Esophagus muscularis mucosa (tissue), 4 donors: ENCODE measurements at places on chromosomes 3 and 15. TPM values are rescaled to one million over a fixed set of nuclear protein-coding genes. Genes with fewer than 3 reads are reported as not detected.

- H3K27ac ChIP-seq, result no peak overlapping the region
- H3K27me3 ChIP-seq, result no peaks in the 10 kb centered on the region
- no peak overlapping the region for H3K4me3 ChIP-seq
- no peak for DNase-seq
- H3K36me3 ChIP-seq, result no peaks in the 10 kb centered on the region
- H3K4me1 ChIP-seq, result no peaks in the 10 kb centered on the region
Observed at GRCh38 chr3:173742491-173742890, 344.9 kb downstream of the NLGN1 start.

GRCh38 chr15:69954666-69955065 lies 143.1 kb downstream of the TLE3 start:
- H3K27me3 ChIP-seq, result no peaks in the 10 kb centered on the region
- no peak overlapping the region for H3K4me3 ChIP-seq
- H3K36me3 ChIP-seq, result no peaks in the 10 kb centered on the region
- no peaks in the 10 kb centered on the region for H3K4me1 ChIP-seq
- no peak for DNase-seq

DNA sequence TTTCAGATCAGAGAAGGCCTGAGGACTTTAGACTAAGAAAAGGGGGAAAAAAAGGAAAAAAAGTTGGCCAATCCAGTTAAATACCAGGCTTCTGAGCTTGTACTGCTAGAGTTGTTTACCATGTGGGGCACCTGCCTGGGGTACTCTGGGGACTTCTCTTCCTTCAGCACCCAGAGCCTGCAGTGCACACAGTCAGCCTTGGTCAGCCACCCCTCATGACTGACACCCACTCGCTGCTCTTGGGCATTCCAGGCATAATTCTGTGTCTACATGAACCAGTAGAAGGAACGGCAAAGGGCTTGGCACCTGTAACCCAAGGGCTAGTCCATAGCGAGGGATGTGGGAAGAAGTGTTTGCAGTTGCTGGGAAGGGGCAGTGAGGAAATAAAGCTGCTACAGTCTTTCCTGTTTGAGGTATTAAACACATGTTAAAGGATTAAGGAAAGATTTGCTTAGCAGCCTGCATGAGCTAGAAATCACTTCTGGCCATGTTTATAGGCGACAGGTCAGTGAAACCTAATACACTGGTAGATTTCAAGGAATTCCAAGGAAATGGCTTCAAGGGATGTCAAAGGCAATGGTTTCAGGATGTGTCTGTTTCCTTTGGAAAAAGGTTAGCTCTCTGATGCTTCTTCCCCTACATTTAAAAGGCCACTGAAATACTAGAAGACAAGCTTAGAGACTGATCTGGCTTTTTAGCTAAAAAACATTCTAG lies 232.5 kb downstream of the CHST2 start:
- no peak overlapping the region for H3K4me3 ChIP-seq
- no peak overlapping the region for H3K27ac ChIP-seq
- no peak for DNase-seq

DNA sequence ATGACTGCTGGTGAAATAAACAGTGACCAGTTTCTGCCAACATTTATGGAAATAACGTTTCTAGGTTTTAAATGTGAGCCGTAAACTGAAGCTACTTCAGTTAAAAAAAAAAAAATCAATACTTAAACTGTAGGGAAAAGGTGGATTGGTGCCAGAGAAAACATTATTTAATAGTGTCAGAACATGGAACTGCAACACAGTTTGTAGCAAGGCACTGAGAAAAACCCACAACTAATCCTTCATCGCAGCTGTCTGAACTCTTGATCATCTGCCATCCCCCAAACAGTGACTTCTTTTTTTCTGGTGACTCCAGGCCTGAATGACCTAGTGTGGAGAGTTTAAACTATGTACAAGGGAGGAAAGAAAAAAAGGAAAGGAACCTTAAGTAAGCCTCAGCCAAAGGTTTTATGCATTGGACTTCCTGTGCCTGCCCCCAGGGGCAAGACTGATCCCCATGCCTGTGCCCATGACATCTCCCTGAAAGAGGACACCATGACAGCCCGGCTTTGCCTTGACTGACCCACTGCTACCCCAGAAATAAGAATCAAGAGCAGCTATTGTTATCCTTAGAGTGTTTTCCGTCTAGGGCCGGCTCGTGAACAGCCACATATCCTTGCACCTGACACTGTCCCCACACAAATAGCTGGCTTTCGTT lies 33.1 kb downstream of the CRTAP start:
- H3K4me1 ChIP-seq, result peaks cover 4% of the 10 kb centered on the region
- H3K27me3 ChIP-seq, result no peaks in the 10 kb centered on the region
- H3K27ac ChIP-seq, result no peak overlapping the region
- H3K36me3 ChIP-seq, result peaks cover 42% of the 10 kb centered on the region
- no peak overlapping the region for H3K4me3 ChIP-seq

- no peaks in the 10 kb centered on the region for H3K36me3 ChIP-seq
- peak overlapping the region; percentile 90 for H3K4me3 ChIP-seq
- H3K4me1 ChIP-seq, result peaks cover 9% of the 10 kb centered on the region
- DNase-seq, result no peak
- no peaks in the 10 kb centered on the region for H3K27me3 ChIP-seq
- H3K27ac ChIP-seq, result peak overlapping the region; percentile 26
Observed at GRCh38 chr15:89575656-89576416, 567 bp downstream of the TICRR start.

DNA sequence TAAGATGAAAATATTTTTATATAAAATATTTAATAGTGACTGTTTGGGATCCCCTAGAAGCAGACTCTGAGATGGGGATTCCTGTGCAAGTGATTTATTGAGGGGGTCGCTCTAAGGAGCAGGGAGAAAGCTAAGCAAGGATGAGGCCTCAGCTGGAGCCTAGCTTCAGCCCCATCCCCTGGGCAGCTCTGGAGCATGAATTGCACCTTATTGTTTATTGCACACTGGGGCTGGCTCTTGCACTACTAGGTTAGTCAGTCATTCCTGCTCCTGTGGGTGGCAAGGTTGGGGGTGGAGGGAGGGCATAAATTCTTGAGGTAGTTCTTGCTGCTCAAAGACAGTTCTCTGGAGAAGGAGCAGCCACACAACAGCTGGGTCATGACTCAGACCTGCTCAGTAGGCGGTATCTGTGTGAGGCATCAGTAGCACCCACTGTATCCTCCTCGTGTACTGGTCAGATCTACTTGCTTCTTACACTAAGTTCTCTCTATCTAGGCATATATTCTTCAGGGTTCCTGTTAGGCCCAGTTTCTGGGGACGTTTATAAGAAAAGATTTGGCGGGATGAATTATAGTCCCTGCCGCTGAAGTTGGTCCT lies 27.2 kb upstream of the TNFSF10 start:
- H3K4me1 ChIP-seq, result peaks cover 27% of the 10 kb centered on the region
- H3K27ac ChIP-seq, result no peak overlapping the region
- no peak for DNase-seq
- H3K36me3 ChIP-seq, result no peaks in the 10 kb centered on the region
- H3K4me3 ChIP-seq, result no peak overlapping the region
- no peaks in the 10 kb centered on the region for H3K27me3 ChIP-seq

GRCh38 chr3:128929364-128929763 lies 49.9 kb downstream of the ACAD9 start:
- H3K27me3 ChIP-seq, result no peaks in the 10 kb centered on the region
- H3K27ac ChIP-seq, result no peak overlapping the region
- H3K4me1 ChIP-seq, result no peaks in the 10 kb centered on the region
- no peak overlapping the region for H3K4me3 ChIP-seq

DNA sequence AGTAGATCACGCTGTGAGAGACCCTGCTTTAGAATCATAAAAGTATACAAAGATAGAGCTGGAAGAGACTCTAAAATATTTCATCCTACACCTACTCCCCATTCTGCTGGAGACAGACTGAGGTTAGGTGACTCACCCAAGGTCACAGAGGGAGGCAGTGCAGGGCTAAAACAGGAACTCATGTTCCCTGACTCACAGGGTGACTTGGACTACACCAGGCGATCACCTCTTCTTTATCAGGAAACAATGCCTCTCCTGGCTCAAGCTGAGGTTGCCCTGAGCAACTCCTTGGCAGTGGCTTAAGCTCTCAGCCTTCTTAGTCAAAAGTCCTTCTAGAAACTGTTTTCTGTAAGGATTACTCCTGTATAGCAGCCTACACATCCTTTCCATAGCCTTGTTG lies 26.4 kb upstream of the TNFAIP8L3 start:
- no peaks in the 10 kb centered on the region for H3K36me3 ChIP-seq
- H3K4me3 ChIP-seq, result no peak overlapping the region
- DNase-seq, result no peak
- peak overlapping the region; percentile 38 for H3K27ac ChIP-seq

GRCh38 chr3:177538048-177538749 lies 340.9 kb upstream of the TBL1XR1 start:
- DNase-seq, result no peak
- peaks cover 29% of the 10 kb centered on the region for H3K4me1 ChIP-seq
- H3K27ac ChIP-seq, result no peak overlapping the region
- no peaks in the 10 kb centered on the region for H3K36me3 ChIP-seq
- no peak overlapping the region for H3K4me3 ChIP-seq

DNA sequence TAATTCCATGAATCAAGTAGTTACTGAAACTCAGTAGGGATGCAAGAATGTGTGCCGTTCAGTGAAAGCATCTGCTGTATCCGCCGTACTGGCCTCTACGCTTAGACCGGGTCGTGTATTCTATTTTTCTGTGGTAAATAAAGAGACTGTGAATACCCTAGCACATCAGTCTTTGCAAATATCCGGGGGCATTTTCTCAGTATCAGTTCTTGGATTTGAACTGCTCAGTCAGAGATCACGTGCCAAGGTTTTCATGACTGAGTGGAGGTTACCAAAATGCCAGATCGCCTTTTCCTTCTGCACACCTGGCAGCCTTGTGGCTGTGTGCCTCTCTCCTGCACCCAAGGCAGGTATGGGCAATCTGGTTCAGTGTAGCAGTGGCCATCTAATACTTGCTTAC lies 377.0 kb downstream of the OCA2 start:
- no peak for DNase-seq
- H3K27ac ChIP-seq, result no peak overlapping the region
- no peaks in the 10 kb centered on the region for H3K36me3 ChIP-seq

The TMEM43 gene
- total RNA-seq, result 208 TPM

The HIGD2B gene
- not detected for total RNA-seq

The IL17RE gene
- total RNA-seq, result 1.3 TPM

The IGF2BP2 gene
- 5.4 TPM for total RNA-seq

The DUOXA1 gene
- 0.13 TPM for total RNA-seq

The IQCH gene
- total RNA-seq, result 2.4 TPM

The CKMT1B gene
- 0.42 TPM for total RNA-seq
